LNCaP clone FGC (cell line): ENCODE measurements at places on chromosomes 7 and 10.

GRCh38 chr10:96889415-96890171 is 57.5 kb downstream of the LCOR start:
- no peak for DNase-seq

- no peak for DNase-seq
Measured at GRCh38 chr10:8424555-8425211, 370.2 kb downstream of the GATA3 start.

GRCh38 chr7:106869954-106870353 is 4.9 kb downstream of the PIK3CG start:
- no peak for DNase-seq

- no peak for DNase-seq
Measured at GRCh38 chr7:150569245-150569955, 2.2 kb downstream of the GIMAP4 start.

- DNase-seq: no peak
Measured at GRCh38 chr10:113100281-113100680, 150.2 kb downstream of the TCF7L2 start.

DNA sequence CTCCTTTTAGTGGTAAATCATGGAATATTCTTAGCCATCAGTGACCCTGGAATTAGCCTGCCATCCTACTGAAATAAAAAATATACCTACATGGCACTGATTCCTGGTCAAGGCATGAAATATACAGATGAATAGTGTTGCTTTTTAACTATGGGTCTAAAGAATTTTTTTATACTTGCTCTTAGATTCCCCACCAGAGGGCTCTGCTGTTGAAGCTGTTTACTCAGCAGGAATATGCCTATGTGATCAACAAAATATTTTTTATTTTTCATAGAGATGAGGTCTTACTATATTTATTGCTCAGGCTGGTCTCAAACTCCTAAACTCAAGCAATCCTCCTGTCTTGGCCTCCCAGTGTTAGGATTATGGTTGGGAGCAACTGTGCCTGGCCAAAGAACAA is 13.5 kb downstream of the ZC3HC1 start:
- no peak for DNase-seq

DNA sequence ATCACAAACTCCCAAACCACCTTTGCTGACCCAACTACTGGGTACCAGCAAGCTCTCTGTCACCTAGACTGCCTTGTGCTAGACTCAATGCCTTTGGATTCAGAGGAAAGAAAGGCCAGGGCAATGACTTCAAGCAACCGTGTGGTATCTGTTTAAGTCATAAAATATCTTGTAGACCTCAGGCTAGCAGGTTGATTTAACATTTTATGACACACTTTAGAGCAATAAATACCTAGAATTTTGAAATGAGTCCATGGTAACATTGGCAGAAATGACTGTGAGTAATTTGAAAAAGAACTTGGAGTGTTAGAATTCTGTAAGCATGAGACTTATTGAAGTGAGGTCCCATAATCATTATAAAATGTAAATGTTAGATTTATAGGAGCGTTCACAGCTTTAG is 87.2 kb downstream of the TWIST1 start:
- DNase-seq: no peak
